Thyroid gland (tissue), 4 donors: ENCODE measurements at places on chromosomes 6 and 20. TPM values are rescaled to one million over a fixed set of nuclear protein-coding genes. Genes with fewer than 3 reads are reported as not detected.

DNA sequence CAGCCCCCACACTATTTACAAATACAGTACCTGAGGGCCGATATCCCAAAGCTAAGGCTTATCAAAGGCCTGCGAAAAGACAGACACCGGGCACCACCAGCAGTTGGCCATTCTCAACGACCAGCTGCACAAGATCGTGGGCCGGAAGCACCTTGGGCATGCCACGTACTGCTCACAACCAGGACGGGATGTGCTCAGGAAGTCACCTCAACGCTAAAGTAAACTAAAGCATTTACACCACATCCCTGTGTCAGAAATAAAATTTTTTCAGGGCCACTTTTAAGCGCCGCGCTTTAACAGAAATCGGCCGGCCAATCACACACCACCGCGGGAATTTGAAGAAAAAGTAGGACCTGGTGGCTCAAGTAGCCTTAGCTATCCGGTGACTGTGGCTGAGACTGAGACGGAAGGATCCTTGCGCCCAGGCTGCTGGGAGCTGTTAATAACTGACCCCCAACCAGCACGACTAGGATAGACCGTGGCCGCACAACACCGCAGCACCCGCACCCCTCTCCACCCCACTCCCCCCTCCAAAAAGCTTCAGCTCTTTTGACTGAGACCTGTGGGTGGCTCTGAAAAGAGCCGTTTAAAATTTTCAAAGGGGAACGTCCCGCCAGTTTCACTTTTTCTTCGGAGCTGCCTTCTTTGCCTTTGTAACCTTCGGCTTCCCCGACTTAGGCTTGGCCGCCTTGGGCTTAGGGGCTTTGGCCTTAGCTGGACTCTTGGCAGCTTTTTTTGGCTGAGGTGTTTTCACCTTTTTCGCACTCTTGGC, 131.2 kb upstream of the BTN3A2 start:
- DNase-seq = peak; percentile 71

GRCh38 chr6:152201120-152201519, 393.6 kb downstream of the ESR1 start:
- DNase-seq = no peak

GRCh38 chr6:15491255-15491985, 171.4 kb downstream of the DTNBP1 start:
- peak; percentile 78 for DNase-seq

DNA sequence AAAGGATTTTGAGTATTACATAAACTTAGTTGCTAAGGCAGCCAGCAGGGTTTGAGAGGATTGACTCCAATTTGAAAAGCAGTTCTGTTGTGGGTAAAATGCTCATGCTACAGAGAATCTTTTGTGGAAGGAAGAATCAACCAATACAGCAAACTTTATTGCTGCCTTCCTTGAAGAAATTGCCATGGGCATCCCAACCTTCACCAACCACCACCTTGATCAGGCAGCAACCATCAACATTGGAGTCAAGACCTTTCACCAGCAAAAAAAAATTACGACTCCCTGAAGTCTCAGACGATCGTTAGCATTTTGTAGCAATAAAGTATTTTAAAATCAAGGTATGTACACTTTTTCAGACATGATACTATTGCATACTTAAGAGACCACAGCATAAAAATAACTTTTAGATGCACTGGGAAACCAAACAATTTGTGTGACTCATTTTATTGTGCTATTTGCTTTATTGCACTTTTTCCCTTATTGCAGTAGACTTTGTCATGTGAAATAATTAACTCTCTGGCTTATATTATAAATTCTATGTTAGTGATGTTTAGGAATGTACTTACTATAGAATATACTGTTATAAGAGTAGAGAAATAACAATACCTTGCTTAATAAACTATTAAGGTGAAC, 390.8 kb downstream of the CDKAL1 start:
- DNase-seq = no peak

DNA sequence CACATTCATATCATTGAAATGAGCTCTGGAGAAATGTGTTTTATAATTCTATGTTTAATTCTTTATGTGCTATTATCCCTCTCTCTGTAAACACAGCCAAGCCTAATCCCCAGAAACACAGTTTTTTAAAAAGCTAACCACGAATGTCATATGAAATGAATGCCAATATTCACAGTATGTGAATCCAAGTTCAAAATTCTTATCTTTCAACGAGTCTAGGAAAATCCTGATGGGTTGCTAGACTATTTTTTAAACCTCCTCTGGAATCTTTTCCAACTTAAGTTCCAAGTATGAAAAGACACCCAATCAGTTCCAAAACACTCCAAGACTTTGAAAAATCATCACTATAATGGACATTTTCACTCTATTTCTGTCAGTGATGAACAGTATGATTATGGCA, 689.3 kb downstream of the HACE1 start:
- DNase-seq = no peak

DNA sequence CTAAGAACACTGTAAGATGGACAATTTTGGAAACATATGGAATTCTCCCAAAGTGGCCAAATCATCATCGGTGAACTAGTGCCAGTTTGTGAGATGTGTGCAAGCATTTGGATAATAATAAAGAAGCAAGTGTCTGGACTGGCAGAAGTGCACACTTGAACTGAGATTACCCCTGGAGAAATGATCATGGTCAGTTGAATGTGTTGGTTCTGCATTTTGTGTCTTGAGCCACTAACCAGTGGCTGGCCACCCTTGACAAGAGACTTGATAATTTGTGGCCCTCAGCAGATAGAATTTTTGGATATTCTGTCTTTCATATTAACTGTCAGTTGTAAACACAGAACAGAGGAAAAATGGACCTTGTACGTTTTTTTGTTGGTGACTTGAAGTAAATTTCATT, 37.4 kb downstream of the CITED2 start:
- DNase-seq = no peak

- peak; percentile 84 for DNase-seq
These were observed 7.1 kb upstream of the PSMG4 start for GRCh38 chr6:3251462-3252314.

DNA sequence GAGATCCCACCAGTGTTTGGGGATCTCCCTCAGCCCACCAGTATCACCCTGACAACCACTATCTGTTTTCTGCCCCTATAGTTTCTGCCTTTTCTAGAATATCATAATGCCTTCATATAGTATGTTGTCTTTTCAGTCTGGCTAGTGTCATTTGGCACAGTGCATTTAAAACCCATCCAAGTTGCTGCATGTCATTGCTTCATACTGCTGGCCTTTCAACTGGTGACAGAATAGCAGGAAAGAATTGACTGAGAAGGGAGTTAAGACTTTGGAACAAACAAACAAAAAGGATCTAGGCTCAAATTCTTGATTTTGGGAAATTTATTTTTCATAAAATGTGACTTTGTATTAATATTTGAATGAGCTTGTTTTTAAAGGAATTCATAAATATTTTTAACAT, 4.5 kb downstream of the LMBRD1 start:
- DNase-seq = no peak

- no peak for DNase-seq
These were observed 77.3 kb downstream of the QKI start for GRCh38 chr6:163491737-163492300.

DNA sequence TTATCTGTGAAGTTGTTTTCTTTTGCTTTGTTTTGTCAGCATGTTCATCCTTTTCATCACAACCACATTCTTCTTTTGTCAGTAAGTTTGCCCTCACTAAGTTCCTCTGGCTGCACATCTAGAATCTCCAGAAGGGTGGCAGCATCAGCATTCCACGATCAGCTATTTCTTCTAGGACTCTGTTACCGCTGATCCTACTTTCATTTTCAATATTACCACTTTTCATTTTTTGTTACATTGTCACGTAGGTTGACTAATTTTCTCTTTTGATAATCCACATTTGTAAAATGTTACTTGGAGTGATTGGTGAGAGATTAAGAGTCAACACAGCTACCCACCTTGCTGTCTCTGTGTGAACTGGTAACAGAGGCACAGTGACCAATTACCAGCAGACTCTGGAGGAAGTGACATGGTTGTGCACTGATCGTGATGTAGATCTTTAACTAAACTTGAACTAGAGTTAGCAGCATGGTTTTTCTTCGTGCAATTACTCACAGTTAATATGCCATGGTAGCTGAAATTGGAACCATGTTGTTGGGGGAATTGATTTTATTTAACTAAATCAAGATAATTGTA, 307.9 kb upstream of the SLC35B3 start:
- no peak for DNase-seq

DNA sequence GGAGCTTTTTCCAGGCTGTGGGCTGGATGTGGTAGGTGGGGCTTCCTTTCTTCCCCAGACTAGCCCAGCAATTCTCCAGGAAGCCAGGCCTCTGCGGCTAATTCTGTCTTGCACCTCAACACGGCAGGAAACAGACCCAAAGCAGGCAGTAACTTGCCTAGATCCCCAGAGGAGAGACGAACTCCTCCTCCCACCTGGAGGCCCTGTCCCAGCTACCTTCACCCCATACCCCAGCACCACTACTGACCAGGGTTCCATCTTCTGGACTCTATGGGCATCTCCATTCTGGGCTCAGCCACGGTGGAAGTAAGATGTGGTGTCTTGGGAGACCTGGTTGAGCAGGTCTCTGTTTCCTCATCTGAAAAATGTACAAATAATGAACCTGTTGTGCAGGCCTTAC, 48.4 kb upstream of the ZNF337 start:
- DNase-seq = no peak

- no peak for DNase-seq
These were observed 286.6 kb downstream of the TSHZ2 start for GRCh38 chr20:53258741-53259140.

DNA sequence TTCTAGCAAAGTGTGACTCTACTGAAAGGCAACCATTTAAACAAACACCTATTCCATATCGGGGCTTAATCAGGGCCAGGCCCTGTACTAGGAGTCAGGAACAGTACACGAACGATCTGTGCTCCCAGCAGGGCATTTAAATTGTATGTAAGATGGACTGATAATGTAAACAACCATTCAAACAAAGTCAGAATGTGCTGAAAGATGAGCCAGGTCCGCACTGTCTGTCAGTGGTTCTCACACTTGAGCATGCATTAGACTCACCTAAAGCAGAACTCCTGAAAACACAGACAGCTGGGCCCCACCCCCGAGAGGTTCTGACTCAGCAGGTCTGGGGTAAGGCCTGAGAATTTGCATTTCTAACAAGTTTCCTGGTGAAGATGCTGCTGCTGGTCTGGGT, 81.6 kb downstream of the PXDC1 start:
- DNase-seq = no peak

DNA sequence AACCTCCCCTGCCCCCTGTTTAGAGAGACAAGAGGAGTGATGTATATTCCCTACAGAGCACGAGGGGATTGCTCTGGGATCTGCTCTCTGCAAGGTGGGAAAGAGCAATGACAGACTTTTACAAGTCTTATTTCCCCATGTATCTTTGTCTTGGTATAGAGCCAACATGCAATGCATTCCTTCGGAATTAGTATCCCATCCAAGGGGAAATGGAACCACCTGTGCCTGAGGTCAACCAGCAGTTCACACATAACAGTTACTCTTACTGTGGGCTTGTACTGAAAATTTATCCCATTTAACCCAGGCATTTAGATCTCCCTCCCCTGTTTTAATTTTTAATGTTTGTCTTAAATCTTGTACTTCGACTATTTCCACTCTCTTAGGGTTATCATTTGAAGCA, 250.4 kb downstream of the C6orf118 start:
- DNase-seq = no peak

GRCh38 chr20:16551607-16552006, 21.6 kb downstream of the KIF16B start:
- peak; percentile 72 for DNase-seq

Gene VEGFA
- 532 TPM for total RNA-seq

Gene SPATA25
- not detected for total RNA-seq

Gene BTNL2
- not detected for total RNA-seq

Gene MARCKS
- total RNA-seq = 35.8 TPM

Gene WFDC2
- 128 TPM for total RNA-seq

Gene FKBP5
- total RNA-seq = 239 TPM
